SK-N-DZ (cell line): ENCODE measurements at places on chromosomes 6 and 20.

DNA sequence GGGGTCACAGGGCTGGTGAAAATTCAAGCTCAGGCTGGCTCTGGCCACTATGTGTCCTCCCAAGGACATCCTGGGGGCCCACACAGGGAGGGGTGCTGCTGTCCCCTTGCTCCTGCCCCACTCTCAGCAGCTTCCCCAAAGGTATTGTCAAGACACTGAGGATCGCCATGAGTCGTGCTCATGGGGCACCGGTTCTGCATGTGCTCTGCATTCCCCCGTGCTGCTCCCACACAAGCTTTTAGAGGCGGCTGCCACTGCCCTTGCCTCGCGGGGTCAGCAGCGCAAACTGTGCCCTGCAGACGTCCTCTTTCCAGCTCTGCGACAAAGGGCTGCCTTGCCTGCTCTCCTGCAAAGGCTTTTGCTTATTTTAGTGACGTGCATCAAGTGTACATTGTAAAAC is 179.8 kb downstream of the ERMARD start:
- DNase-seq: no peak

DNA sequence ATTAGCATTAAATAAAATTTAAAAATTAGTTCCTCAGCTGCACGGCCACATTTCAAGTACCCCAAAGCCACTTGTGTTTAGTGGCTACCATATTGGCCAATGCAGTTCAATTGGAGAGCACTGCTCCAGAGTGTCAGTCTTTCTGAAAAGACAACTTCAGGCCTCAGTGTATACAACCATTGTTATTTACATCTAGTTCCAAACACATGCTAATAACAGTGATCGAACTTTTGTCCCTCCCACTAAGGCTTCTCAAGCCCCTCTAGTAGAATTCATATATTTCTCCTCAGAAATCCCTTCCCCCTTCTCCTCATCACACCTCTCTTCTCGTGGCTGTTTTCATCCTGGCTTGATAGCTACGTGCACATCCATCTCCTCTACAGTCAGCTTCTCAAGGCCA is 32.9 kb downstream of the HIVEP2 start:
- DNase-seq: no peak

DNA sequence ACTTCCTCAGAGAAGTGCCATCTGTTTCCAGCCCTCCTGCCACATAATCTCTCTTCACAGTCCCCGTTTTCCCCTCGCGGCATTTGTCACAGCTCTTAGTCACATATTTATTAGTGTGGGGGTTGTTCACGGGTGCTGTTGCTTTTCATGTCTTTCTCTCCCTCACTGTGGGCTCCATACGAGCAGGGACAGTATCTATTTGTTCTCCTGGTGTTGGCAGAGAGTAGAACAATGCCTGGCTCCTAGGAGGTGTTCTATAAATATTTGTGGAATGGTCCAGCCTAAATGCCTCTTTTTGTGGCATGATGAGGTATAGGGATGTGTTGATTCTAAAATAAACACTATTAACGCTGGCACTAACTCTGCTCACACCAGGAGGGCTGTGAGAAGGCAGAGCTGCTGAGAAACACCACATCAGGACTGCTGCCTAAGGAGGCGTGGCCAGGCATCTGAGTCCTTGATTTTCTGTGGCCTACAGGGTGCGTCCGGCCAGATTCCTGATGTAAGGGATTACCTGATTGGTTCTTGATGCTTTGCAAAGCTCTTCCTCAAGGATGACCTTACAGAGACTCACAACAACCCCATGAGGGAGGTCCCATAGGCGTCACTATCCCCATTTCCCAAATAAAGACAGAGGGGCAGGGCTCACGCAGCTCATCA is 219.8 kb upstream of the ARID1B start:
- DNase-seq: peak; percentile 11

DNA sequence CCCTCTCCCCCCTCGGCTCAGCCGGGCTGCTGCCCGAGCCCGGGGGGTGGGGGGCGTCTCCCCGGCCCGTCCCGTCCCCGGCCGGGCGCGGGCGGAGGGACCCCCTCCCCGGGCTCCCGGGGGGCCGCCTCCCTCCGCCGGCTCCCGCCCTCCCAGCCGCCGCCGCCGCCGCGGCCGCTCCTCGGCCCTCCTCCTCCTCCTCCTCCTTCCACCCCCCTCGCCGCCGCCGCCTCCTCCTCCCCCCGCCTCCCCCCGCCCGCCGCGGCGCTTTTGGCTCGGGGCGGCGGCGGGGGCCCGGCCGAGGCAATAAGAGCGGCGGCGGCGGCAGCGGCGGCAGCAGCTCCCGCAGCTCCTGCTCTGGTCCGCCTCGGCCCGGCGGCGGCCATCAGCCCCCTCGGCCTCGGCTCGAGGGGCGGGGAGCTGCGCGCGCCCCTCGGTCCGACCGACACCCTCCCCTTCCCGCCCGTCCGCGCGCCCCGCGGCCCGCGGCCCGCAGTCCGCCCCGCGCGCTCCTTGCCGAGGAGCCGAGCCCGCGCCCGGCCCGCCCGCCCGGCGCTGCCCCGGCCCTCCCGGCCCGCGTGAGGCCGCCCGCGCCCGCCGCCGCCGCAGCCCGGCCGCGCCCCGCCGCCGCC is 38.7 kb downstream of the GNAS start:
- DNase-seq: no peak

- no peak for DNase-seq
These were observed 347.7 kb downstream of the PRKN start for GRCh38 chr6:162379757-162380409.

DNA sequence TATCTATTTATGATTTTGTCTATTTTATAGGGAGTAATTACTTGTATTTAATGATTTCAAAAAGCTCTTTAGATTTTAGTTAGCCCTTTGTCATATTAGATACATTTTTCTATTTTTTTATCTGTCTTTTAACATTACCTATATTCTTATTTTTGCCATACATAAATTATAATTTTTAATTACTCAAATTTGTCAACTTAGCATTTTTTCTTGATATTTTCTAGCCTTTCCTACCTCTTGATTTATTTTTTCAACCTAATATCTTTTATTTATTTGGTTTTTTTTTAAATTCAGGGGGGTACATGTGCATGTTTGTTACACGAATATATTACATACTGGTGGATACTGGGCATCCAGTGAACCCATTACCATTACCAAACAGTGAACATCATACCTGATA is 114.3 kb upstream of the F13A1 start:
- no peak for DNase-seq

- DNase-seq: no peak
These were observed 23.5 kb upstream of the RNF24 start for GRCh38 chr20:4038676-4039370.

GRCh38 chr6:16993396-16993795 is 108.5 kb upstream of the STMND1 start:
- DNase-seq: no peak

GRCh38 chr20:63168861-63169260 is 47.1 kb downstream of the YTHDF1 start:
- no peak for DNase-seq

- no peak for DNase-seq
These were observed 187.1 kb upstream of the MAN1A1 start for GRCh38 chr6:119536666-119537065.

GRCh38 chr20:58953050-58953449 is 28.0 kb upstream of the NELFCD start:
- no peak for DNase-seq

- DNase-seq: no peak
These were observed 20.4 kb downstream of the OSBPL2 start for GRCh38 chr20:62258499-62259293.

- DNase-seq: no peak
These were observed 6.7 kb upstream of the KLHL31 start for GRCh38 chr6:53672237-53672636.

DNA sequence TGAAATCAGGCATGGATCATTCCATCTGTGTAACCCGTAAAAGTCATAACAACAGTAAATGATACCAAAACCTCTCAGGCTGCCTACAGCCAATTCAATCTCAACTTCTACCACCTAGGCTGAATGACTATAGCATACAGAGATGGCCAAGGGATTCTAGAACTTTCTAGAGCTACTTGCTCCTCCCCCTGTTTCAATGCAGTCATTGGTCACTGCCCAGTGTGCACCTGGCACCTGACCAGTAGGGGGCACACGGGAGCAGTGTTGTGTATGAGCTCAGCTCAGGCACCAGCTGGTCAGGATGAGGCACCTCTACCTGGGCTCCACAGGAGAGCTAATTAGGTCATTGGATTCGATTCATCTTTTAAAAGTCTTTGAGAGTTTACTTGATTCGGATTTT is 86.2 kb downstream of the PLEKHG1 start:
- no peak for DNase-seq

DNA sequence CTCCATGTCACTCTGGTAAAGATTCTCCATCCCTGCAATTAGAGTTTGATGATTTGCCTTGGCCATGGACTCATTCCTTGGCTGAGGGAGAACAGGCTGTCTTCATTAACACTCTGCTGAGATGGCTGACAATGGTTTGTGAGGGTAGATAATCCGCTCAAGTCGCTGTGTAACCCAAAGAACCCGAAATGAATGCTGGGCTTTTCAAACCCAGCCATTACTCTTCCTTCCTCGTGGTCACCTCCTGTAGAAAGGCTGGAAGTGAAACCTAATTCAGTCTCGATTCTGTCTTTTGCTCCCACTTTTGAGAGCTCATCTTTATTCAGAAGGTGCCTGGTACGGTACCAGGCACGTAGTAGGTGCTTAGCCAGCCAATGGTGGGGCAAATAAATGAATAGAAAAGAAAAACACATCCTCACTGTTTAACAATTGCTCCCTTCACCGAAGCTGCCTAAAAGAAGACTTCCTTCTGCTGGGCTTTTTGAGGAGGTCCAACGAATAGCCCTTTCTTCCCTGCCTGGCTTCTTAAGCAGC is 190.2 kb downstream of the BCAS1 start:
- DNase-seq: no peak

GRCh38 chr6:154528310-154528915 is 17.9 kb upstream of the CNKSR3 start:
- no peak for DNase-seq

- peak; percentile 94 for DNase-seq
These were observed 4.7 kb upstream of the MRGBP start for GRCh38 chr20:62791301-62792181.

GRCh38 chr6:149924933-149925252 is 2.0 kb upstream of the RAET1G start:
- no peak for DNase-seq

DNA sequence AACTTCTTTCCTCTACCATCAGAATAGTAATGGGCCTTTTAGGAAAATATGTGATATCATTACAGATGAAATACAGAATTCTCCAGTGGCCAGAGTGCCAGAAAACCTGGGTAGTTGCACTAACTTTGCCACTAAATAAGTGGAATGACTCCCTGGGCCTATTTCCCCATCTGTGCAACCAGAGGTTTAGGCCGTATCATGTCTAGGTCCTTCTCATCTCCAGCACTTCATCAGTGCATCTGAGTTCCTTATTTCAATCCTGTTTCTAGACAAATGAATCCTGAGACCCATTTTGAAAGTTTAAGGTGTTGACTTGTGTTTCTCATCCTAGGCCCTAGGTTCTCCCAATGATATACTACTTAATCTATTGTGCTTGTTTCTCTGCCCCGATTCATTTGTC is 236.2 kb downstream of the CD83 start:
- DNase-seq: no peak

GRCh38 chr20:8489094-8489883 is 357.2 kb downstream of the PLCB1 start:
- DNase-seq: no peak

DNA sequence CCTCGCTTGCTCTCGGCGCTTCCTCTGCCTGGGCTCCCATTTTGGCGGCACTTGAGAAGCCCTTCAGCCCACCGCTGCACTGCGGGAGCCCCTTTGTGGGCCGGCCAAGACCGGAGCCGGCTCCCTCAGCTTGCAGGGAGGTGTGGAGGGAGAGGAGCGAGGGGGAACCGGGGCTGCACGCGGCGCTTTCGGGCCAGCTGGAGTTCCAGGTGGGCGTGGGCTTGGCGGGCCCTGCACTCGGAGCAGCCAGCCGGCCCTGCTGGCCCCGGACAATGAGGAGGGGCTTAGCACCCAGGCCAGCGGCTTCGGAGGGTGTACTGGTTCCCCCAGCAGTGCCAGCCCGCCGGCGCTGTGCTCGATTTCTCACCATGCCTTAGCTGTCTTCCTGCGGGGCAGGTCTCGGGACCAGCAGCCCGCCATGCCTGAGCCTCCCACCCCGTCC is 10.2 kb upstream of the SRPK1 start:
- no peak for DNase-seq

GRCh38 chr6:164183556-164184123 is 769.1 kb downstream of the QKI start:
- no peak for DNase-seq

GRCh38 chr20:39646874-39647413 is 684.8 kb downstream of the DHX35 start:
- no peak for DNase-seq

DNA sequence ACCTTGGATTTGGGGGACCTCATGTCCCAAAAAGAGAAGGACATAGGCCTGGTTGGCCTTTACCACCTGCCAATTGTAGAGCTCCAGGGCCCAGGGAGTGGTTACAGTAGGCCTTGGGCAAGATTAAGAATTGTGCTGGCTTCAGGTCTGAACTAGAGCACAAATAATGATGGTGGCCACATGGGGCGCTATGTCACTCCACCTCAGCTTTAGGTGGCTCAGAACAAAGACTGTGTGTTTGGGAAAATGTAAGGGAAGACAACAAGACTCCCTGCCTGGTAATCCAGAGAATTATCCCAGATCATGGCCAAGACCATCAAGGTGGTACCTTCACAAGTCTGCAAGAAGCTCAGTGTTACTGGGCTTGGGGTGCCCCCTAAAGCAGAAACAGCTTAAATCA is 224.9 kb upstream of the OPRM1 start:
- no peak for DNase-seq

DNA sequence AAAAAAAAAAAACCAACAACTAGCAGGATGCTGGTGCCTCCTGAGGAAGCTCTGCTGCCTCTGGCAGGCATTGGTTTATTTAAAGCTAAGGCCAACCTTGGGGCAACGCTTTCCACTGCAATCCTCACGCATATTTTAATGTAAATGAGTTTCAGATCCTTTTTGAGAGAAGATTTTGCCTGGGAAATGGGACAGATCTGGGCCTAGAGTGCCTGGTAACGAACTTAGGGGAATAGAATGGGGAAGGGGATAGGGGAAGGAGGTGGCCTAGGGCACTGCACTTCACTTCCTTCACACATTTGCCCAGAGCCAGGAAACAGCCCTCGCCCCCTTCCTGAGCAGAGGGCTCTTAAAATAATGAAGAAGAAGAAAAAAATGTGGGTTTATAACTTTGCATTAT is 132.7 kb upstream of the TMEM170B start:
- DNase-seq: no peak

DNA sequence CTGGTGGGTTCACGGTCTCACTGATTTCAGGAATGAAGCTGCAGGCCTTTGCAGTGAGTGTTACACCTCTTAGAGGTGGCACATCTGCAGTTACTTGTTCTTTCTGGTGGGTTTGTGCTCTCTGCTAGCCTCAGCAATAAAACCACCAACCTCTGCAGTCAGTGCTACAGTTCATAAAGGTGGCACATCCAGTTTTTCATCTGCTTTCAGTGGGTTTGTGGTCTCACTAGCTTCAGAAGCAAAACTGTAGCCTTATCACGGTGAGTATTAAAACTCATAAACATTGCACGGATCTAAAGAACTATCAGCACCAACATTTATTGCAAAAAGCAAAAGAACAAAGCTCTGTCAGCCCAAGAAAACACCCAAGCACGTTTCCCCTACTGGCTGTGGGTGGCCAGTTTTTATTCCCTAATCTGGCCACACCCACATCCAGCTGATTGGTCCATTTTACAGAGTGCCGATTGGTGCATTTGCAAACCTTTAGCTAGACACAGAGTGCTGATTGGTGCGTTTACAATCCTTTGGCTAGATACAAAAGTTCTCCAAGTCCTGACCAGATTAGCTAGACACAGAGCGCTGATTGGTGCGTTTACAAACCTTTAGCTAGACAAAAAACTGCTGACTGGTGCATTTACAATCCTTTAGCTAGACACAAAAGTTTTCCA is 3.4 kb upstream of the TMEM14C start:
- DNase-seq: no peak

GRCh38 chr6:17389274-17389847 is 4.0 kb upstream of the CAP2 start:
- no peak for DNase-seq
